ENCODE measurements at places on chromosomes 2 and 18. TPM values are rescaled to one million over a fixed set of nuclear protein-coding genes. Genes with fewer than 3 reads are reported as not detected.

DNA sequence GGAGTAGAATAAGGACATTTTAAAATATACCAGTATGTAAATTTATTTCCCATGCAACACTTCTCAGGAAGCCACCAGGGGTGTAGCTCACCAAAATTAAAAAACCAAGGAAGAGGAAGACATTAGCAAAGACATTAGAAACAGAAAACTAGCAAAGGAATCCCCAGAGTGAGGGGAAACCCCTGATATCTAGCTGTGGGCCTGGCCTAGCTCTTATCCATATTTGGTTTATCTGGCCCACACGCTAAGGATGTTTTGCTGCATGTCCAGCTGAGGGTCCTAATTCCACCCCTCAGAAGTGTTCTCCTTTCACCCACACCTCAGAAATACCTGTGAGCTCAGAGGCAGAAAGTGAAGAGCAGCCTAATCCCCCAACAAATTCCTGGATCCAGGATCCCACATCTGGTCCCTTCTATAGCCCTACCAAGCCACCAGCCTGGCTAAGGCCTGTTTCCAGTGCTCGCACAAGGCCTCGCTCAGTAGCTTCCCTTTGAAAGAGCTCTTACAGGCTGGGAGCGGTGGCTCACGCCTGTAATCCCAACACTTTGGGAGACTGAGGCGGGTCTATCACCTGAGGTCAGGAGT is 17.4 kb downstream of the OSBPL1A start:
- DNase-seq: no peak

GRCh38 chr18:22670914-22671313 is 253.2 kb upstream of the CTAGE1 start:
- DNase-seq: no peak

DNA sequence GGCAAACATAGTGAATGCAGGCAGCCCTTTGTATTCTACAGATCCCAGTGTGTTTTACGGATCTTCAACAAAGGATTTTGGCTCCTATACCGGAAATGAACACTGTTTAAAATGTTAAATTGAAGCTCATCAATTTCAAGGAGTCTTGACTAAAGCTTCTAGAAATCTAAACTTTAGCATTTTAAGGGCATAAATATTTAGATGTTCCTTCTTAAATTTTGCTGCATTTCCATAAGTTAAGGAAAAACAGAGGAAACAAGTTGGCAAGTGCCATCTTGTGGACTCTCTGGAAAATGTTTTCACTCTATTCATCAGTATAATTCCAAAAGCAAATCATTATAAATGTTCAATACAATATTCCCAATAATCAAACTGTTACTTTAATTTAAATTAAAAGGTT is 19.6 kb downstream of the CHN1 start:
- DNase-seq: no peak

DNA sequence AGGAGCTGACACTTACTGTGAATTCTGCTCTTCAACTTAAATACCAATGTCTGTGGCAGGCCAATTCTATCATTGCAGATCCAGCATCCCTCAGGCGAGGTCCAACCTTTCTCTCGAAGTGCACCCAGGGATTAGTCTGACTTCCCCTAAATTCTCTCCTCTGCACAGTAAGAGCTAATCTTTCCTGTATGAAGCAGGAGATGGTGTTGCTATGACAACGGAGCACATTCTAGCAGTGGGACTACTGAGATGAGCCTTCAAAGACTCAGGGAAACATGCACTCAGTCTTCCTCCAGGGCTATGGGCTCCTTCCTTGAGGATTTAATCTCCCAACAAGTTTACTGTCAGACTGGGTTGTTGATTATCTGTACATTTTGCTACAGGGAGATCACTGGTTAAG is 176.3 kb downstream of the NOL4 start:
- no peak for DNase-seq

DNA sequence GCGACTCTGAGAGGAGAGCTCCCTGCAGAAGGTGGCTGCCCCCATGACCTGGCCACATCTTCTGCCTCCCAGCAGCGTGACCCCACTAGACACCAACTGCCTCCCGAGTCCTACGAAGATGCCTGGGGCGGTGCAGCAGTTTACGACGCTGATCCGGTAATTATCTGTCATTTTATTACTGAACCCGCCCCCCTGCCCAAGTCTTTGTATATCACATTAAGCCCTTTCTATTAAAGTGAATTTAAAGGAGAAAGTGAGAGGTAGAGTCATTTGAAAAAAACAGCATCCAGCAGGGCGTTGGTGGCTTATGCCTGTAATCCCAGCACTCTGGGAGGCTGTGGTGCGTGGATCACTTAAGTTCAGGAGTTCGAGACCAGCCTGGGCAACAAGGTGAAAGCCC is 33.4 kb downstream of the ABCG8 start:
- no peak for DNase-seq

DNA sequence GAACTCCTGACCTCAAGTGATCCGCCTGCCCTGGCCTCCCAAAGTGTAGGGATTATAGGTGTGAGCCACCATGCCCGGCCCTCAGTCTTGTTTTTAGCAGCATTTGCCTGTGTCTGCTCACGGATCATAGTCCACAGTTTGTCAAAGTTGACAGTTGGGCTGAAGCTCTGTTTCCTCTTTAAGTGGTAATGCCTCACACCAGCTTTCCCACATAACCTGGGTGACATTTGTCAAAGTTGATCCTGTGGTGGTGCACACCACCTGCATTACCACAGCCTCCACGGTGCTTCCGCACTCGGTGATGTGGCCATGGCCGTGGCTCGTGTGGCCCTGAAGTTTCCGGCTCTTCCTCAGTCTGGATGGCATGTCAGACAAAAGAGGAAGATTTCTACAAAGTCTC is 27.1 kb downstream of the RAB31 start:
- DNase-seq: no peak

GRCh38 chr2:127576433-127577207 is 41.1 kb downstream of the MYO7B start:
- peak; percentile 30 for DNase-seq

DNA sequence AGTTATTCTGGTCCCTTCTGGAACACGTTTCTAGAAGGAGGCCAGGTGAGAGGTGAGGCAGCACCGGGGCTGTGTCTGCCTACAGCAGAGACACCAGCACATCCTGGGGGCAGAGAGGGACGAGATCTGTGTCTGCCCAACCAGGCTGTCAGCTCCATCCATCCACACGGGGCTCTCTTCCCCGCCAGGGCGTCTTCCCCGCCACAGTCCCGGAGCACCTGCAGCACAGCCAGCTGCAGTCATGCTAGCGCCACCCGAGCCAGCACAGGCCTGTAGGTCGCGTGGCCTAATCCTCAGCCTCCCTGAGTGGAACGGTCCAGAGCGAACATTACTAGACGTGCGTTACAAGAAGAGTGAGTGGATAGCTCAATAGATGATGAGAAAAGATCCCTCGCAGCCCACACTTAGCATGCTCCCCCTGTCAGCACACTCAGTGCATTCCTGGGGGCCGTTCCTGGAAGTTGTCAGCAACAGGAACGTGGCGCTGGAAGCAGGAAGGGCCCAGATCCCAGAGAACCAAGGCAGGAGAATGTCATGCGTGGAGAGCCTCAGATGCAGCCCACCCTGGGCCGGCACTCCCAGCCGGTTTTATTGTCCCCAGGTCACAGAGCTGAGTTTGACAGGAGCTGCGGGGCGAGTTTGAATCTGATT is 179.0 kb downstream of the TWIST2 start:
- no peak for DNase-seq

DNA sequence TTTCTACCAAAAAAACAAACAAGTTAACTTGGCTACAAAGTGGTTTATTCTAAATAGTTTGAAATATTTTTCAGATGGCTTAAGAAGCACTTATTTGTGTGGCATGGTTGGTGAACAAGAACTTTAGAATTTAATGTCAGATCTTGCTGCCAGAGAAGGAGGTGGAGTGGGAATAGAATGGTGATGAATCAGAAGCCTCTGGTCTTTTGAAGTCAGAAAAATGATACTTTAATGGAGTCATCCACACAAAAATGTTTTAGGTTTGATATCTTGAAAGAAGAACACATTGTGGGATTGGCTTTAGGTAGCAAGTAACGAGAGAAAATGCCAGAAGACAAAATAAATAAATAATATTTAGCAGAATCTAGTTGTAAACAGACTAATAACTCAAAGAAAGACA is 243.1 kb upstream of the FANCL start:
- no peak for DNase-seq

DNA sequence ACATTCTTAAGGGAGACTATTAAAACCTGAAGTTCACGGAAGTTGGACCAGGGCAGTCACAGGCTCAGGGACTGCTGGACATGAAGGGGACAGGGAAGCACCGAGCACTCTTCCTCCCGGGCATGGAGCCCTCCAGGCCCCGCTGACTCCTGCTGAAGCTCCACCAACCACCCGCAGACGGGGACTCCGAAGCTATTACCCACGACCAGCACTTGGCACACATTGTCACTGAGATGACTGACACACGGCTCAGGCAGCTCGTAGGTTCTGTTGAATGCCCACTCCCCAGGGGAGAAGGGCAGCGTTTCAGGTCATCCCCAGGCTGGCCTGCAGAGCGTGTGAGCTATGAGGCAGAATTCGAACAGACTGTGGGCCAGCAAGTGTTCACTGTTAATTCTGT is 234.8 kb downstream of the NDUFA10 start:
- DNase-seq: no peak

- no peak for DNase-seq
These were observed 1167.9 kb downstream of the DSC3 start for GRCh38 chr18:29874519-29875098.

DNA sequence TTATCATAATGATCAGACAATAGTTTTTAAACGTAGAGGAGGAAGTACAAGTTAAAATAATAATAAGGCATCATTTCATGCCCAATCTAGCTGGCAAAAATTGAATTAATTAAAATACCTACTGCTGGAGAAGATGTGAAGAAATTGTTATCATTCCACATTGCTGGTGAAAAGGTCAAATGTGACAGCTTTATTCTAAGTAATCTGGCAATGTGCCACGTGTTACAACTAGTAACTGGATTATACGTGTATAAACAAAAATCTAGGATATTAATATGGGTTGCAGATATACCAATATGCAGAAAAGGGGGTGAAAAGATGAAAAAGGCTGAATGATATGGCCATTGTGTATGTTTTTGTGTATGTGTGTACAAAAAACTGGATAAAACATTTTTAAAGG is 32.4 kb downstream of the SMAD2 start:
- no peak for DNase-seq

DNA sequence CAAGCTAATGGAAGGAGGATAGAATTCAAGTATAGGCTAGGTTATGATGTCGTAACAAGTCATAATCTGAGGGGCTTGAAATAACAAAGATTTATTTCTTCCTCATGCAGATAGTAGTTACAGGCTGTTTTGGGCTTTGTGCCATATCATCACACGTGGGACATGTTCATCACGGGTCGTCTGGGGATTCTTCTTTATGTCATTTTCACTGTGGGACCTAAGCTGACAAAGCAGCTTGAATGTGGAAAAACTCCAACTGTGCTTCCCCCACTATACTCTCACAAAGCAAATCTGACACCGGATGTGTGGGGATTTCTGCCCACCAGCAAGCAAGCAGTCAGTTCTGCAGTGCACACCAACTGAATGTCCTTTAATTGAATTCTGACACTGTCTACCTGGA is 124.8 kb downstream of the LTBP1 start:
- DNase-seq: no peak

DNA sequence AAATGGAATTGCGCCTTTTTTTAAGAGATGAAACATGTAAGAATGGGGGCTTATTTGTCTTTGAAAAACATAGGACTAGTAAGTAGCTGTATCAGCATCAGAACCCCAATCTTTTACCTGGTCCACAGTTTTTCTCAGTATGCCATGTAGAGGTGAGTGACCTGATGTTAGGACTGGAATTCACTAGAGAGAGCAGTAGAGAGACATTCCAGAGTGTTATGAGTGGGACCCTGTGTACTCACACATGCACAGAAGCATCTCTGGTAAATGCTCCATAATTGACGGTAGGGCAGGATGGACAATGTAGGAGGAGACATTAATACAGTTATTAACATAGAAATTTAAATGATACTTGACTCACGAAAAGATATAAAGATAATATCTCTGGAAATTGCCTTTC is 1.4 kb upstream of the GALNT13 start:
- no peak for DNase-seq

- no peak for DNase-seq
These were observed 6.0 kb upstream of the SLC39A10 start for GRCh38 chr2:195651046-195651445.

- DNase-seq: no peak
These were observed 158.5 kb downstream of the NCK2 start for GRCh38 chr2:105903051-105903674.

GRCh38 chr2:67322353-67323001 is 74.7 kb upstream of the ETAA1 start:
- DNase-seq: no peak

DNA sequence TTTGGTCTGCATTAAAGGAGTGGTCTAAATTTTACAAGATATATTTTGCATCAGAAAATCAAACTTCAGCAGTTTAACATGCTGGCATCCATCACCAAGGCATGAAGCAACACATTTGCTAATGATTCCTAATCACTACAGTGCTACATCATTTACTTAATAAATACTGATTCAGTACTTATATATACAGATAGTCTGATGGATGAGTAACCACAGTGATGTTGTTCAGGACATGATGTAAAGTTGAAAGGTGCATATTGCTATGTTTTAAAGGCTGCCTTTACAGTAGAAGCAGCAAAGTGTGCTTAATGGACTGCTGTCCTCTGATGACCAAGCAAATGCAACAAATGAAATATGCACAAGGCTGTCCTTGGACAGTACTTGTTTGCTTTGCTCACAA is 11.1 kb downstream of the SUPT7L start:
- DNase-seq: no peak

DNA sequence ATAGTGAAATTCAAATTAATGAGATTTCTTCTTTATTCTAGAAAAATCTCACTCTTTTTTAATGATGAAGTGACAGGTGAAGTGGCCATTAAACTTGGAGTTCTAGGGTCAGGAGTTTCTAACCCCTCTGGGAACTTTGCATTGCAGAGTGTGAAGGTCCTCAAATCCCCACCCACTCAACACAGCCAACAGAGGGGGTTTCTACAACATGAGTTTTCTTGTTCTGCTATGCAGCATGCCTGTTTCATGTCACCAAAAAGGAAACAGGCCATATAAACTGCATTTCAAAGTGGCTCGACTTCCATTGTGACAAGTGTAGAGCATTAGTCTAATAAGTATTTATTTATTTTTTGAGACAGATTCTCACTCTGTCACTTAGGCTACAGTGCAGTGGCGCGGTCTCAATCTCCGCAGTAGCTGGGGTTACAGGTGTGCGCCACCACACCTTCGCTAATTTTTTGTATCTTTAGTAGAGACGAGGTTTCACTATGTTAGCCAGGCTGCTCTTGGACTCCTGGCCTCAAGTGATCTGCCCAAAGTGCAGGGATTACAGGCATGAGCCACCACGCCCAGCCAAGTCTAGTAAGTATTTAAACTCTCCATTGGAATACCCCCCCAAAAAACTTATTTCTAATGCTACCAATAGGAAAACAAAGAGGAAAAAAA is 146.1 kb upstream of the ZFP36L2 start:
- peak; percentile 32 for DNase-seq

- DNase-seq: no peak
These were observed 486.3 kb upstream of the MAP2 start for GRCh38 chr2:208937521-208937920.

The ADNP2 gene
- total RNA-seq: 18.3 TPM

The CREG2 gene
- 0.19 TPM for total RNA-seq

The CYP27A1 gene
- total RNA-seq: 70.0 TPM

The ARMC9 gene
- total RNA-seq: 11.9 TPM

The CD8B2 gene
- 0.26 TPM for total RNA-seq

The CHST10 gene
- 9.8 TPM for total RNA-seq

The L3MBTL4 gene
- 4.9 TPM for total RNA-seq

The SAG gene
- total RNA-seq: 0.63 TPM

The TFCP2L1 gene
- 111 TPM for total RNA-seq

The SERPINB13 gene
- not detected for total RNA-seq
